H9 (cell line): ENCODE measurements at places on chromosomes 16 and 17.

DNA sequence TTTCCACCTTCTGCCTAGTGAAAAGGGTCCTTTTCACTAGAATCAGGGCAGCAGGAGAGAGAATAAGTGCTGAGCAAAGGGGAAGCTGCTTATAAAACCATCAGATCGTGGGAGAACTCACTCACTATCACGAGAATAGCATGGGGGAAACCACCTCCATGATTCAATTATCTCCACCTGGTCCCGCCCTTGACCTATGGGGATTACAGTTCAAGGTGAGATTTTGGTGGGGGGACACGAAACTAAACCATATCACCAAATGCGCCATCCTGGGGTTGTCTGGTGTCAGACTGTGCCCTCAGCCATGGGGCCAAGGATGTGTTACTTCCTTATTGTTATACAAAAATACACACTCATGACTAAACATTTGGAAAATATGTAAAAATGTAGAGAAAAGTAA, 10.4 kb upstream of the KATNB1 start:
- DNase-seq, result no peak

GRCh38 chr17:4405038-4405669, 28.6 kb upstream of the SPNS3 start:
- DNase-seq, result no peak

- DNase-seq, result no peak
Observed at GRCh38 chr16:67163164-67163998, 1.2 kb upstream of the HSF4 start.

DNA sequence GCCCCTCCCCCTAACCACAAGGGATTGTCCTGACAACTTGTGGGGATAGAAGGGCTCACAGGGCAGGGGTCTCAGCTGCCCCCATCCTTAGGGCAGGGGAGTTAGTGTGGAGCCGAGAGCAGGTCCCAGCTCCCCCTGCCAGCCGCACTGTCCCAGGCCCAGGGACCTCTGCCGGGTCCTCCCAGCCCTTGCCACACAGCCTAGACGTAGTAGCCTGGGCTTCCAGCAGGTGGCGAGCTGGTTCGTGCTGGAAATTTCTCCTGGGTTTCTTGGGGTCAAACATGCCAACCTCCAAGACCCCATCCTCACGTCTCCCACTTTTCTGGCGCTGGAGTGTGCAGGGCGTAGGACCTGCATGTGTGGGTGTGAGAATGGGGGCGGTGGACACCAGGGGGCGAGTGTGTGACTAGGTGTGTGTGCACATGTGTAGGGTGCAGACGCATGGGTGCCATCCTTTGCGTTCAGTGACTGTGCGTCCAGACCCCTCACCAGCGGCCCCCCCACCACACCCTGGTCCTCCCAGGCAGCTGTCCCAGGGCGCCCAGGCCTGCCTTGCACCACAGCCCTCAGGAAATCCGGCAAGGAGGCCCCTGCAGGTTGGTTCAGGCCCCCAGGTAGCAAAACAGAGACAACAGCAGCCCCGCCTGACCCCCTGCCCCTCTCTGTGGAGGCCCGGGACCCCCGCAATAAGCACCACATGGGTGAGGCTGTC, 29.5 kb downstream of the SBK1 start:
- peak; percentile 70 for DNase-seq

GRCh38 chr16:1743376-1744337, 27.7 kb downstream of the NME3 start:
- peak; percentile 27 for DNase-seq

- no peak for DNase-seq
Observed at GRCh38 chr16:68646953-68647659, 2.0 kb downstream of the CDH3 start.

DNA sequence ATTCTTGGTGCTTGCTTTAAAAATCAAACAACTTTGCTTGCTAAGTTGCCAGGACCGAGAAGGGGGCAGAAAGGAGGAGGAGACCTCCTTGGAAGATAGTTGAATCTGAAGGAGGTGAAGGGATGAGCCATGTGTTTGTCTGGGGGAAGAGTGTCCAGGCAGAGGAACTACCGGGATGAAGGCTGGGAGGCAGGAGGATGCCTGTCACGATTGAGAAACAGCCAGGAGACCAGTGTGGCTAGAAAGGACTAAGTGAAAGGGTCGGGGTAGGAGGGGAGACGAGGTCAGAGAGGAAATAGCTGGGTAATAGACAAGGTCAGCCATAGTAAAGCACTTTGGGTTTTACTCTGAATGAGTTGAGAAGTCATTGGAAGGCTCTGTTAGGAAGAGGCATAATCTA, 38.9 kb upstream of the CSNK2A2 start:
- DNase-seq, result peak; percentile 41
